ENCODE measurements at places on chromosomes 3 and 15.

DNA sequence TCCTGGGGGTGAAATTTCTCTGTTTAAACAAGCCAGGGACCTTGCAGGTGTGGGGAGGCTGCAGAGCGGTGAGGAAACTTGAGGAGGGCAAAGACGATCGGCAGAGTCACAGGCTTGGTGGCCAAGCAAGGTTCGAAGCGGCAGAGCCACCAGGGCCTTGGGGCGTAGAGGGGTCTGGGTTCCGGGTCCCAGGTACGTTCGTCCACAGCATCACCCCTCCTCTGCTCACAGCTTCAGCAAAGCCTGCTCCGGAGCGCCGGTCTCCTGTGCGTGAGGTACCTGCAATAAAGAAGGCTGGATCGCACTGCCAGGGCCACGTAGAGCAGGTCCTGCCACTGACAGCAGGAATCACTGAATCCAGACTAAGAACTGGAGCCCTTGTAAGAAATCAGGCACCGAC, 66.8 kb upstream of the PCSK6 start:
- DNase-seq = no peak

- DNase-seq = no peak
These were observed 23.5 kb upstream of the ATP2C1 start for GRCh38 chr3:130870423-130870822.

DNA sequence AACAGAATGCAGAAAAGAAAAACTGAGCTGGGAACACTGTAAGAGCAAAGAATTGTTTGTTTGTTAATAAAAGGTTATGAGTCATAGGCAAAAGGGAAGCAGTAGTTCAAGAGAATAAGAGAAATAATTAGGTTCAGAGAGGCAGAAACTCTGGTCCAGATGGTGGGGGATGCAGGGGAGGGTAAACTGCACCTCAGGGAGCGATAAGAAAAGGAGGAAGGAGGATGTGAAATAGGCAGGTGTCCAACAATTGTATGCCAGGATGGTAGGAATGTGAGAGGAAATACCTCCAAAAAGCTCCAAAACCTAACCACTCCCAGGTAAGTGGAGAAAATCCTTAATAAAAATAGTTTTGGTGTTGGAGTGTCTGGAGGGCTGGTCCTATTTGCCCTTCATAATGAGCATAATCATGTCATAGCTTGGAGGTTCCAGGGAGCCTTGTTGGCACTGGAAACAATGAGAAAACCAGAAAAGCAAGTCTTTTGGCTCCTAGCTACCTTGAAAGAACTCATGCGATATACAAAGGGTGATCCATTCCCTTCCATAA, 405.4 kb upstream of the TBL1XR1 start:
- DNase-seq = peak; percentile 51

DNA sequence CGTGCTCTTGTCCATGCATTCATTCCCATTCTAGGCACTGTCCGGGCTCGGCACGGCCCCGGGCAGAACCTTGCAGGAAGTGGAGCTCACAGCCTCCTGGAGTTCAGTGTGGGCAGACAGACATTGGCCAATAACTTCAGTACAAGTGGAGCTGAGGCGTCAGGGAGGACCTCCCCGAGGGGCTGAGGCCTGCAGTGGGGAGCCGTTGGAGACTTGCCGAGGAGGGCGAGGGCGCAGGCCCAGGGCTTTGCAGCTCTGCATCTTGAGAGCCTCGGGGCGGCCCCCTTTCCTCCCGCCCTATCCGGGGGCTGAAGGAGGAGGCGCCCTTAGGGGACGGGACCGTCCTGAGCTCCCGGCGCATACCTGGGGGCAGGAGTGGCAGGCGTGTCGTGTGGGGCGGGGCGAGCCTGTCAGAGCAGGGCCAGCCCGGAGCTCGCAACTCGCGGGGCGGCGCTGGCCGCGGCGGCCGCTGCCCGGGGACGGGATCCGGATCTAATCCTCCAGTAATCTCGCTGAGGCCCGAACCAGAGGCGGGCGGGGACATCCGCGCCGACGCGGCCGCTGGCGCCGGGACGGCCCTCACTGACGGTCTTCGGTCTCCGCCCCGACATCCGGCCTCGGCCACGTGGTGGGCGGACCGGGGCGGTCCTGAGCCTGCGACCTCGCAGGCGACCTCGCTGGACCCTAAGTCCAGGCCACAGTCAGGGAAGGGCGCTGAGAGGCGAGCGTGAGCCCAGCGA, at the start of gene ACY1:
Gene ACY1 (plus strand): TSS at position 698 of the 740 bp plus-strand sequence. CDS start 530 bp downstream, outside the sequence.
- DNase-seq = peak; percentile 89

GRCh38 chr15:74027688-74028087, 33.2 kb downstream of the PML start:
- DNase-seq = no peak

DNA sequence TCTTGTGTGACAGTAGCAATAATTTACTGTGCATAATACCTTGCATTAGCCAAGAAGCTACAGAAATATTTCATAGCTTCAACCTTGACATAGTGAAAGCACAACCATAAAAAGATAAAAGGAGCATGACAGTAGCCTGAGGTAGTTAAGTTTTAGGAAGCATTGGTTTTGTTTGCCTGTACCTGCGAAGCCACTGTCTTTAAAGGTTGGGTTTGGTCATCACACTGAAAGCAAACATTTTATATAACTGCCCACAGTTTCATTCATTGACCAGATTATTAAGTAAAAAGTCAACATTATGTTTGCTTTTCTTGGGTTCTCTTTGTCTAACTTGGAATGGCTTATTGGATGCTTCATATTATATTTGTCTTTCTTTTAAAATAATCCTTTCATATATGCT, 450.1 kb upstream of the IL12A start:
- no peak for DNase-seq

- no peak for DNase-seq
These were observed 413.9 kb upstream of the MDFIC2 start for GRCh38 chr3:70726096-70726938.
